Activated CD4-positive, alpha-beta T cell treated with anti-CD3 and anti-CD28 coated beads for 48 hours (primary cell): ENCODE measurements at places on chromosomes 11 and 22.

DNA sequence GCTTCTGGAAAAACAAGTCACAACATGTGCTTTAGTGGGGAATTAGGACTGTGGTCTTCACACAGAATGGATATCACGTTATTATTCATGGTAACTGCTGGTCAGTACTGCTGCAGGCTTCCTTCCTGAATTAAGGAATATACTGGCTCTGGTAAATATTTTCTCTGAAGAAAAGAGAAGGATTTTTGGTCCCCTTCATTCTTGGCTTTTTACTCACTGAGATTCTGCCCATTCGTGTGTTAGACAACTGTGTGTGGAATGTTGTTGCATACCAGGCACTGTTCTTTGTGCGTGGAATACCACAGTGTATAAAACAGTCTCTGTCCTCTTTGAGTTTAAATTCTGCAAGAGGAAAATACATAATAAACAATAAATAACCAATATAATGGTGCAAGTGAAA is 80.3 kb downstream of the ALX4 start:
- DNase-seq = no peak

DNA sequence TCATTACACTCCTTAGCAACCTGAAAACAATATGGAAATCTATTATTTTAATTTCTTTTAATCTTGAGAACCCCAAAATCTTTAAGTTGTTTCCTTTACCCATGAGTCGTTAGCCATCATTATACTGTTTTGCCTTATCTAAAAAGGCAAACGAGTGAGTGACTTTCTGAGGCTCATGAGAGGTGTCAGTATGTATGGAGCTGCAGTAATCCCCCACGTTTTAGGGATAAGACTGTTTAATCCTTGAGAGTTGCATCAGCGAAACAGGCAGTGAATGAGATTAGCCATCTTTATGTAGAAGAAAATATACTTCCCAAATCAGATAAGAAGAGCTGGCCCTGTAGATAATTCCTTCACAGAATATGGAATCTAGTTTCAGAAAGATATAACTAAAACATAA is 1147.0 kb downstream of the DLG2 start:
- DNase-seq = no peak

GRCh38 chr22:36965696-36966095 is 52.3 kb downstream of the CSF2RB start:
- no peak for DNase-seq

DNA sequence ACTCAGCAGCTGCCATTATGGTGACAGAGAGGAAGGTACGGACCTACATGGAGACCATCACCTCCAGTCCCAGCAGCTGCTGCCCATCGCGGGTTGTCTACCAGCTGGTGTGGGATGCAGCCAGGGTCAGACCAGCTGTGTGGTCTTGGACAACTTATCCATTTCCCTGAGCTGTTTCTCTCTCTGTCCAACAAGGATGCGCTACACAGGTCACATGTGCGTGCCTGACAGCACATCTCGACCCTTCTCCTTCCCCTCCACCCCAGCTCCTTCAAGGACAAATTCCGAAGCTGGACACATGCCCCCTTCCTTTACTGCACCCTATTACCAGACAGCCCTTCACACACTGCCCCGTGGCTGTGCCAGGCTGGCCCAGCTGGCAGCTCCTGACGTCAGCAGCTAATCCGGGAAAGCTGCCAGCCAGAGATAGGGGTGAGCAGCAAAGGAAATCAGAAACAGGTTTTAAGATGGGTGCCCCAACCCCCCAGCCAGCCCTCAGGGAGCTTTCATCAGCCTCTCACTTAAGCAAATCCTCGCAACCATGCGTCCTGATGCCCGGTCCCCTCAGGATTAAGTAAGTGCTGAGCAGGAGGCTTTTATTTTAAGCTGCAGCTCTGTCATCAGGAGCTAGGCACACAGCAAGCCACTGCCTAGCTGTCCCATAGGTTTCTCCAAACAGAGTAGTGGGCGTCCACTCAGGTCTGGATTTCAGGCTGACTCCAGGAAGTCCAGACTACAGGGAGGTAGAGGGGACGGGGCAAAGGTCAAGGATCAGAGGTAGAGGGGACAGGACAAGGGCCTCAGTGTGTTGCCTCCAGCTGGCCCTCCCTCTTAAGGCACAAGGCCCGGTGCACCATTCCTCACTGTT is 20.3 kb downstream of the TEF start:
- no peak for DNase-seq

DNA sequence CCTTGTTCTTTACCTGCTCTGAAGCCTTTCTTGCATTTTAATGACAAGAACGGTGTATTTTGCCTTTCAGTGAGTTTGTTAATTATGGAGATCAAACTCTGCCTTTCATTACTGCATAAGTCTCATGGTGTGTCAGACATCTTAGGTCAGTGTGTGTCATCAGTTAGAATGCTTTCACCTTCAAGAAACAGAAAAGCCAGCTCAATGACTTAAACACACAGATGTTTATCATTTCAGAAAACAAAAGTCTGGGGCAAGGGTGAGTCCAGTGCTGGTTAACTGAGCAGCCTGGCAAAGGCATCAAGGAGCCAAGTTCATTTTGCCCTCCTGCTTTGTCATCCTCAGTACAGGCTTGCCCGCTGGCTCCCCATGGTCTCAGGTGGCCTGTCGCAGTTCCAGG is 54.5 kb downstream of the PACS1 start:
- DNase-seq = no peak

DNA sequence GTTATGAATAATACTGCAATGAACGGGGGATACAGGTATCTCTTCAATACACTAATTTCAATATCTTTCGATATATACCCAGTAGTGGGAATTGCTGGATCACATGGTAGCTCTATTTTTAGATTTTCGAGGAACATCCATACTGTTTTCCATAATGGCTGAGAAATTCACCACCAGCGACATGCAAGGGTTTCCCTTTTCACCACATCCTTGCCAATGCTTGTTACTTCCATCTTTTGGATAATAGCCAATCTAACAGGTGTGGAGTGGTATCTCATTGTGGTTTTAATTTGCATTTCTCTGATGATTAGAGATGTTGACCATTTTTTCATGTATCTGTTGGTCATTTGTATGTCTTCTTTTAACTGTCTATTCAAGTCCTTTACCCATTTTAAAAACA is 5.9 kb downstream of the IL10RA start:
- DNase-seq = no peak

- DNase-seq = no peak
These were observed 621.3 kb downstream of the ETS1 start for GRCh38 chr11:127965939-127966668.

- DNase-seq = no peak
These were observed 66.9 kb downstream of the AMOTL1 start for GRCh38 chr11:94834911-94835593.

DNA sequence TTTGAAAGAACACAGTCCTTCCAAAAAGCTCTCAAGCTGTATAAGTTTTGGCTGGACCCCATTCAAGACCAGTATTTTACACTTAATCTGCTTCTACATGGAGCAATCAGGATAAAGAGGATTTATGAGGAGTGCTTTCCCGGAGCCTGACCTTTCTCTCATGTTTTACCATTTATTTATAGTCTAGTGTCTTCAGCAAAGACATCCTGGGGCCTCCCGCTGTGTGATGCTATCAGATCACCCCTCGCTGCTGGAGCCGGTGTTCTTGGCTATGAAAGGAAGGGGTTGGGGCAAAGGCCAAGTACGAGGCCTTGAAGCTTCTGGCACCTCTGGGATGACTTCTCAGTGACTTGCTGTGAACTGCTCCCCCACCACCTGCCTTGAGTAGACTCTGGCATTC is 189.6 kb downstream of the ADAMTS15 start:
- no peak for DNase-seq

- DNase-seq = no peak
These were observed 4.4 kb downstream of the DTX4 start for GRCh38 chr11:59176330-59176729.

DNA sequence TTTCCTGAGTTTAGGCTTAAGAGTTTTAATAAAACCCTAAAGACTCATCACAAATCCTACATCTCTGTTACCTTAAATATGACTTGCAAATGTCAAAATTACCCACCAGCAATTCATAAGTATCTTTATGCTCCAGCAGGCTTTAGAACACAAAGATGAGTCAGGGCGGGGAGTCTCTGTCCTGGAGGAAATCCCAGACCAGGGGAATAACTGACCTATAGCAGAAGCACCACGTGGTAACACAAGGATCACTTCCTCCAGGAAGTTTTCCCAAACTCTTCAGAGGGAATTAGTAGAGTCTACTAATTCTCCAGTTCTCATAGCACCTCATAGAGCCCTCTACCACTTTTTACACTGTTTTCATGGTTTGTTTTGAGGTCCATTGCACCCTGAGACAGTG is 217.0 kb downstream of the NAV2 start:
- no peak for DNase-seq

DNA sequence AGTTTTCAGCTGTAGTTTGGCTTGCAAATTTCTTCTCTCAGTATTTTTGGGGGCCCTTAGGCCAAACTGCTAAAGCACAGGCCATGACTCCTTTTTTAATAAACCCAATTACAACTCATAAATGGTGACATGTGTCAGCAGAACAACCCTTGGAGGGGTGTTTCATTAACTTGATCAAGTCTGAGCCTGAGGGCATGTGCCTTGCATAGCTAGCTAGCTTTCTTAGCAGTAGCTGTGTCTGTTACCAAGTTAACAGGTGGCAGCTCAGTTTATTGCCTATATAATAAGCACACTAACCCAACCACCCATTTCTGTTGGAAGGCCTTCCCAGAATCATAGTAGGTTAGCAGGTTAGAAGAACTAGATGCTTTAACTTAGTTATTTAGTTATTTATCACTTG is 950.3 kb upstream of the CCDC90B start:
- DNase-seq = no peak

- DNase-seq = no peak
These were observed 37.8 kb downstream of the FDX1 start for GRCh38 chr11:110467556-110467955.

DNA sequence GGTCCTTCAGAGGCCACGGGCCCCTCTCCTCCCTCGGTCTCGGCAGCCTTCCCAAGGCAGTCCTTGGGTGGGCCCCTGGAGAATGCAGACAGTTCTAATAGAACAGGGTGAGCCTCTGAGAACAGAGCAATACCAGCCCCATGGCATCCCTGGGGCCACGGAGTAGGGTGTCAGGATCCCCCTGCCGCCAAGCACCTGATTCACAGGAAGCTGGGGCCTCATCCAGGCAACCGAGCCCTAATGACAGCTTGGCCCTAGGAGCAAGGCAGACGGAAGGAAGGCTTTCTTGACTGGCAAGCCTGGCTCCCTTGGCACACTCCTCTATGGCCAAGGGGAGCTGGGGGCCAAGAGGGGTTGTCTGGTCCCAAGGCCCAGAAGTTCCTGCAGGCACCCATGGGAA is 15.2 kb downstream of the TXN2 start:
- no peak for DNase-seq

- no peak for DNase-seq
These were observed 4.9 kb upstream of the SMIM35 start for GRCh38 chr11:118091690-118092089.

DNA sequence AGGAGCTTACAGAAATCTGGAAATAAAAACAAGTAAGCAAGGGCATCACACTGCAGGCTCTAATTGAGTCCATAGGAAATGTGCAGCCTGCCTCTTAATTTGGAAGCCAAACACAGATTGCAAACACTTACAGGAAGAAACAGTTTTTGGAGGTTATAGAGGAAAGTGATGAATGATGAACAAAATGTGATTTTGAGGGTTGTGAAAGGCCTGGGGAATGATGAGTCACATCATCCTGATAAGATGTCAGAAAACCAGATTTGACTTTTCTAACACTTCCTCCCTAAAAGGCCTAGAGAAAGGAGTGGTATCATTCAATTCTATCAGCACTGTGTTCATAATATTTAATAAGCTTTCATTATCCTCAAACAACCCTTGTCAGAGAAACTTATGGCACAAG is 96.6 kb upstream of the POU2AF2 start:
- no peak for DNase-seq

DNA sequence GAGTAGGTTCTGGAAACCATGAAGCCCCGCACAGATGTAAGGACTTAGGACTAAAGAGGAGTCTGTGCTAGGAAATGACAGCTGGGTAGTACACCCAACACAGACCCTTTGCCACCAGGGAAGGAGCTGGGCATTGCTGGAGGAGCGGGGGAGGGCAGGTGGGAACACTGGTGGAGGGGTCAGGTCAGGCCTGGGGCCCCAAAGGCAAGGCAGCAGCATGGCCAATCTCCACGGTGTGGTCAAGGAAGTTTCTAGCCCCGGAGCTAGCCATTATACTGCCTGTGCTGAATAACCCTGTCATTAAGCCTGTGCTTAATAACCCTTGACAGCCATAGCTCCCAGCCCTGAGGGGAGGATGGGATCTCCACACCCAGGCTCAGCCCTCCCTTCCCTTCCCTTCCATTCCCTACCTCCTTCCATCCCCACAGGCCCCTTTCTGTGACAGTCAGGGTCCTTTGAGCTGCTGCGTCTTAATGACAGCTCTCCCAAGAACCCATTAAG is 2.1 kb downstream of the TMPRSS4 start:
- DNase-seq = no peak

DNA sequence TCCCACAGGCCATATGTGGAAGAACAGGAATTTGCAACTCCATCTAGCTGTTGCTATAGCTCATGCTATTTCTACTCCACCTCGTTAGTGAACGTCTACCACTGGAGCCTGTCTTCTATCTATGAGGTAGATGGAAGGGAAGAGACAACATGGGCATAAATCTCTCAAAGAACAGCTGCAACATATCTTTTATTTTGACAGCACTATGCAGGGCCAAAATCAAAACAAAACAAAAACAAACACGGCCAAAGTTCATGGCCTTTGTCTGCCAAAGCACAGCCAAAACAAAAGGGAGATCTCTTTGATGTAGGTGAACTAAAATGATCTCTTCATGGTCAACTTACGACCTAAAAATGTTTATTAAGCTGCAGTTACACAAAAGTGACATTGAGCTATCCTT is 215.2 kb upstream of the MPPED2 start:
- DNase-seq = no peak

DNA sequence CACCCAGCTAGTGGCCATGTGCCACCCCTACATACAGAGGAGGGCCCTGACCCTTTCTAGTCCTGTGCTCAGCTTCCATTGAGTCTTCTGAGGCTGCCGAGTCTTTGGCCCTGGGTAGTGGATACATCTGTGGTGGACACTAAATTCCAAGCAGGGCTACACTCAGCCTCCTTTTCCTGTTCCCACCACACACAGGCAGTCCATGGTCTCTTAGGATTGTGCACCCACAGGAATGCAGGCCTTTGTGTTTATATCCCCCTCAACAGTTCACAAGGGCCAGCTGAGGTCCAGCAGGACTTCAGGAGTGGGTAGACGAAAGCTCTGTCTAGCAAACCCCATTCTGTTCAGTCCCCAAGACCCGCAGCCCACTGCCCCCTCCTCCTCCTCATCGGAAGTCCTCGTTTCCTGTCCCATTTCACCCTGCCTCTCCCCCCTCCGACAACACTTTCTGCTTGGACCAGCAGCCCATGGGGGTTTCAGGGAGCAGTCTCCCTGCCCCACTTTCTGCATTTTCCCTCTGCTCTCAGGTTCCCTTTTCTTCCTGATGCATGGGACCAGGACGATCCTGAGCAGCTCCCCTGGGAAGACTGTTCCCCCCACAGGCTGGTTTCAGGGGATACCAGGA is 91.8 kb downstream of the SWAP70 start:
- DNase-seq = no peak

GRCh38 chr22:27420817-27421361 is 380.7 kb downstream of the MN1 start:
- DNase-seq = no peak
